ENCODE measurements at places on chromosomes 5 and 9.

GRCh38 chr5:178467568-178468195 is 122.5 kb downstream of the COL23A1 start:
- DNase-seq: no peak

- DNase-seq: no peak
Observed at GRCh38 chr5:142110046-142110531, 1.5 kb downstream of the NDFIP1 start.

- no peak for DNase-seq
Observed at GRCh38 chr9:95517559-95518425, 1.0 kb upstream of the PTCH1 start.

- DNase-seq: no peak
Observed at GRCh38 chr9:90457386-90458190, 185.0 kb downstream of the DIRAS2 start.

GRCh38 chr5:107671742-107672210 is 1.0 kb upstream of the EFNA5 start:
- peak; percentile 75 for DNase-seq

- DNase-seq: no peak
Observed at GRCh38 chr5:96219580-96220281, 213.3 kb downstream of the PCSK1 start.

GRCh38 chr9:37329576-37329975 is 92.9 kb upstream of the GRHPR start:
- DNase-seq: peak; percentile 27

DNA sequence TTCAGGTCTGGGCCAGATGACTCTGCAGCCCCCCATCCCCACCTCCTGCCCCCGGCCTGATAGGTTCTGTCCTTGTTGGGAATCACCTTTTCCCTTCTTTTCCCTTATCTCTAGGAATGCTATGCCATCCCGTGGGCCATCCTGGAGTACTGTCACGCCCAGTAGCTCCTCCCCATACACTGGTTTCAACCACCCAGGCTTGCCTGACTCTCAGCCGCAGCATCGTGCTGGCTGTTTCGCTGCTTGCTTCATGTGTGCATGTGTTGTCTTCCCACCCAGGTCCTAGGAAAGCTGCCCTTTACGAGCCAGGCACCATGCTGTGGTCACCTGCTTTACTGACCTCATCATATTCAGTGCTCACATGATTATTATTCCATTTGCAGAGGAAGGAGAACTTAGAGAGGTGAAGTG is 71.8 kb downstream of the ANGPTL2 start:
- no peak for DNase-seq

GRCh38 chr5:10355071-10355889 is 1.8 kb downstream of the MARCHF6 start:
- no peak for DNase-seq

DNA sequence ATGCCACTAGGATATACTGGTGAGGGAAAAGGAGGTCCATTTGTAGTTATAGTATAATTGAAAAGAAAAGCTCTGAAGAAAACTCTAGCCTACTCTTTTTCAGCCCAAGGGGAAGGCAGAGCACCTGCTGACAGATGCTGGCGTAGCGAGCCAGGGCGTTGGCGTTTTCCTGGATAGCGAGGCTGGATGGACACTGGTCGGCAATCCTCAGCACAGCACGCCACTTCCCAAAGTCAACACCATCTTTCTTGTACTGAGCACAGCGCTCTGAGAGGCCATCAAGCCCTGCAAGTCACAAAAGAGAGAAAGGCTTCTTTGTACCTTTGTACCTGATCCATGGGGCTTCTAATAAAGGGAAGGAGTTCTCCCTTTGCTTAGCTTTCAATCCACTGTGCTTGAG is 8.2 kb downstream of the ALDOB start:
- no peak for DNase-seq

DNA sequence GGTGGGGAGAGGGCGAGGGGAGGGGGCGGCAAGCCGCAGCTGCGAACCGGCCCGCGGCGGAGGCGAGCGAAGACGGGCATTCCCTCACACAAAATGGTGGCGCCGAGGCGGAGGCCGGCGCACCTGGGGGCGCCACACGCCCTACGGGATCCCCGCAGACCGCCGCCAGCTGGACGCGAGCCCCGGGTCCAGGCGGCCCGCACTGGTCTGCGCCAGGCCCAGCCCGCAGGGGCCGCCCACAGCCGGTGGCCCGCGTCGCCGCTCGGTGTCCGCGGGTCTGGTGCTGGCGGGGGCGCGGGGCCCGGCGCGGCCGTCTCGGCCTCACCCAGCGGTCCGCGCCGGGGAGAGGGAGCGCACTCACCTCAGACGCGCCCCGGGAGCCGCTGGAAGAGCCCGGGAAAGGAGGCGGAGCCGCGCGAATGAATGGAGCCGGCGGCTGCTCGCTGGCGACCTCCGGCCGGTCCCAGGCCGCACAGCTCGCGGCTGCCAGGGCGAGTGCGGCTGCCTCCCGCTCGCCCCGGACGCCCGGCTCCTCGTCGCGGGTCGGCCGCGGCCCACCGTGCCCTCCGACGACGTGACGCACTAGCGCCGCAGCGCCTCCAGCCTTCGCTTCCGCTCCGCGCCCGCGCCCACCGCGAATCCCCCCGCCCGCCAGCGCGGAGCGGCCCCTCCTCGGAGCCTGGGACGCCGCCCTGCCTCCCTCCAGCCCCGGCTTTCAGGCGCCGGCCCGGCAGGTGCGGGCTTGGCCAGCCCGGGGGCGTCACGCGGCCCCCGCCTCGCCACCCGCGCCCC is at the start of gene FAM169A:
TSS of gene FAM169A (minus strand) at position 584 of the 792 bp plus-strand sequence. CDS start 24,711 bp downstream, outside the sequence.
- DNase-seq: peak; percentile 84

DNA sequence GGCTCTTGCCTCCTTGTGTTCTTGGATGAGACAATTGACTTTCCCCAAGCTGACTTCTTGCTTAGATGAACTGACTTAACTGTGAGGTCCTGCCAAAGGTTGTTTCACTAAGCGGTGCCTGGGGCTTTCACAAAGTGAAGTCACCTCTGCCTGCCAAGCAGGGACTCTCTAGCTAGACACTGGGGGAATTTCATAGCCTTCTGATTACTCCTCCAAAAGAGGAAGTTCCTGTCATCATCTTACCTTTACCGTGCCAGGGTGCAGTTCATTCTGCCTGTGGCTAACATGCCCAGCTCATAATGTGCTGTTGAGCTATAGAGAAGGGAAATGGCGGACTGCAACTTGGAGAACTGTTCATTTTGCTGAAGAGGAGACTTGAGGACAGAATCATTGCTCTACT is 472.0 kb upstream of the WWC1 start:
- DNase-seq: no peak

DNA sequence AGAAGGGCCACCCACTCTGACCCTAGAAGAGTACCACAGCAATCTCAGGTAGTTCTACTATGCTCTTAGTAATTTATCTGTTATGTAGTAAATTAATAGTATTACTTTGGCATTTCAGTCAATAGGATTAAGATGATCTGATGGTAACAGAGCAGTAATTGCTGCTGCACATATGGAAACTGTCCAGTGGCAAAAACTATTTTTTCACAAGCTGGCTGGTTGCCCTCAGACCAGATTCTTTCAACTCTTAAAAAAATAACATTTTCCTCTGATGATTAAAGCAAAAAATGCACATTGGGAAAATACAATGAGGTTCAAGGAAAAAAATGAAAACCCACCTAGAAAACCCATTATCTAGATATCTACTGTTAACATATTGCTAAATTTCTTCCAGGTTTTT is 19.7 kb downstream of the GLRA1 start:
- DNase-seq: no peak

GRCh38 chr5:10583663-10584572 is 20.0 kb downstream of the ANKRD33B start:
- DNase-seq: no peak

GRCh38 chr9:20395651-20396050 is 226.6 kb downstream of the MLLT3 start:
- DNase-seq: no peak
